ENCODE measurements at places on chromosomes 4 and X.

DNA sequence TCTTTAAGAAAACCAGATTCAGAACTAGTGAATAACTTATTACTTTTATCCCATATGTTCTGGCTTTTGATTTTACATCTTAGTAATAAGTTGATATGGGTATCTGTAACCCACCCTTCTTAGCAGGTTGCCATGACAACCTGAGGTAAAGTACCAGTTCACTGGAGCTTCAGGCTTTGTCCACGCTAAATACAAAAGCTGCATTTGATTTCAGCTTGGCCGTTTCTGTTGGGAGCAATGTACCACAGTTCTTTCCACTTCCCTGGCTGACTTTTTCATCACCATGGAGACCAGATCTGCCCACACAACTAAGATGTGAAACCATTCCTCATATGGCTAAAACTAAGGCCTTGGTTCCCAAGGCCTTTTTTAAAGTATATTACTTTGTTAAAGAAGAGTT is 26.1 kb downstream of the KLHL34 start:
- no peak for DNase-seq

GRCh38 chr4:7306021-7306965 is 114.0 kb downstream of the SORCS2 start:
- DNase-seq: no peak

- DNase-seq: no peak
These were observed 32.4 kb upstream of the UGDH start for GRCh38 chr4:39559626-39560025.

- DNase-seq: no peak
These were observed 306.1 kb downstream of the FBXW7 start for GRCh38 chr4:152229782-152230289.

DNA sequence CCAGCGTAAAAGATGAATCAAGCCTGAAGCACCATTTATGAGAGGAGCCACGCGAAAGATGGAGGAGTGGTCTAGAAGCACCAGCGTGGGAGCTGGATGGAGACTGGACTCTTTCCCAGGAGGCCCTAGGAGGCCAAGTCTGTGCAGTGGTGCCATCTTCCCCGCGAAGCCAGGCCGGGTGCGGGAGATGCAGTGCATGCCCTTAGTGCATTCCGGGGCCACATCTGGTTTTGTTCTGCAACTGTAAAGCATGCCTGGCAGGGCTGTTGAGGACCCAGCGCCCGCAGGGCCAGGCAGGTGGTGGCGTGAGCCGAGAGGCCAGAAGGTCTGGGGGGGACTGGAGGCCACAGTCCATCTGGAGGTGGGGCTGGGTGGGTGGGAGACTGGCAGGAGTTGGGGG is 78.6 kb upstream of the ADRA2C start:
- DNase-seq: no peak

DNA sequence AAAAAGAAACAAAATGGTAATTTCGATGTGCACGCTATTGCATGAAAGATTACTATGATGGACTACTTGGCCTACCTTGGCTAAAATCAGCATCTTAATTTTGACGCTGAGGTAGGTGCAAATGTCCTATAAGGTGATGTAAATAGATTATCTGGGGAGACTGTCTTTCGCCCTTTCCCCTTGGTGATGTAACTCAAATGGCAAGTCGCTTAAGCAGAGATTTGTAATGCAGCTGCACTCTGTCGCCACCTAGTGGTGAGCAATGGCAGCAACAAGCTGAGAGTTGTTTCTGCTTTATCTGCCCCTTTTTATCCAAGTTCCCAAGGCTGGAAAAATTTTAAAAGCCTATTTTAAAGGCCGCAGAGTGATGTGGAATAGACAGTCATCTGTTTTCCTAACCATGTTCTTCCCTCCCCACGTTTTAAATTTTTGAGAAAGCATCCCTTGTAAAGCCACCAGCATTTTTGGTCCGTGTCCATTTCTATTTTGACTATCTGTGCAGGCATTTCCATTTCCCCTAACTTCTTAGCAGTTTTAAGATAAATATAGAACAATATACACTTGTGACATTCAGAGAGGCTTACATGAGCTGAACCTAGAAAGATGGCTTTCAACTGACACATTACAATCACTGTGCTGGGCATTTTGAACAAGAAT is 62.4 kb upstream of the PDLIM3 start:
- peak; percentile 0 for DNase-seq

GRCh38 chr4:10346023-10346422 is 111.2 kb downstream of the ZNF518B start:
- no peak for DNase-seq

- no peak for DNase-seq
These were observed 48.5 kb upstream of the CLCN4 start for GRCh38 chrX:10108288-10108687.

- no peak for DNase-seq
These were observed 317.0 kb downstream of the ZIC3 start for GRCh38 chrX:137882960-137883359.

- no peak for DNase-seq
These were observed 121.4 kb downstream of the NHS start for GRCh38 chrX:17496407-17496806.
